Naive thymus-derived CD4-positive, alpha-beta T cell (primary cell): ENCODE measurements at places on chromosomes 7 and 10.

GRCh38 chr10:113895018-113895417, 40.6 kb downstream of the NHLRC2 start:
- DNase-seq = no peak

DNA sequence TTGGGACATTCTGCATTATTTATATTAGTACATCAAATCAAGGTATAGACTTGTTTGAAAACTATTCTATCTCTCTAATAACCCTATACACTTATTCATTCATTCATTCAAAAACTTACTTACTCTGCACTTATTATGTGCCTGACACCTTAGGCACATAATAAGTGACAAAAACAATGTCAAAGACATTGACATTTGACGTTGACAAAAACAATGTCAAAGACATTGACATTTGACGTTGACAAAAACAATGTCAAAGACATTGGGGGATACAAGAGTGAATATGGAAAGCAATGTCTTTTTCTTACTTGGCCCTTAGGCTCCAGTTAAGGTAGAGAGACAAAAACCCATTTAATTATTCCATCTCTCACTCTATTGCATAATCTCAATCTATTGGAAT, 116.0 kb downstream of the CNTNAP2 start:
- no peak for DNase-seq

- DNase-seq = no peak
Measured at GRCh38 chr10:13928451-13928850, 341.7 kb downstream of the PRPF18 start.

- DNase-seq = no peak
Measured at GRCh38 chr7:26306790-26307189, 15.1 kb downstream of the SNX10 start.

DNA sequence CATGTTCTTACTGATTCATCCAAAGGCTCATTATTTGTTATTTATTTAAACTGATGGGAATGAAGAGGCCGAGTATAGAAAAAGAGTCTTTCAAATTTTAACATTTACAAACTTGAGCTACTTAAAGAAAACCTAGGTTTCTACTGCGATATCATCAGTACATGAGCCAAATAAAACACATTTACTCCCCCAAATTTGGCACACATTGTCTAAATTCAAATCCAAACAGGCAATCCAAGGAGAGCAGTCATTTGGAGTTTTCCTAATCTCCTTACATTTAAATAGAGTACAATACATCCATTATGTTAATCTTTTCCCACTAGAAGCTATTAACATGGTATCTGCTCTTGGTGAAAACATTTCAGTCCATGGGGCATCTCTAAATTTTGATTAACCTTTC, 2.2 kb downstream of the NMT2 start:
- no peak for DNase-seq

GRCh38 chr7:74311305-74311744, 22.1 kb downstream of the CLIP2 start:
- DNase-seq = no peak

DNA sequence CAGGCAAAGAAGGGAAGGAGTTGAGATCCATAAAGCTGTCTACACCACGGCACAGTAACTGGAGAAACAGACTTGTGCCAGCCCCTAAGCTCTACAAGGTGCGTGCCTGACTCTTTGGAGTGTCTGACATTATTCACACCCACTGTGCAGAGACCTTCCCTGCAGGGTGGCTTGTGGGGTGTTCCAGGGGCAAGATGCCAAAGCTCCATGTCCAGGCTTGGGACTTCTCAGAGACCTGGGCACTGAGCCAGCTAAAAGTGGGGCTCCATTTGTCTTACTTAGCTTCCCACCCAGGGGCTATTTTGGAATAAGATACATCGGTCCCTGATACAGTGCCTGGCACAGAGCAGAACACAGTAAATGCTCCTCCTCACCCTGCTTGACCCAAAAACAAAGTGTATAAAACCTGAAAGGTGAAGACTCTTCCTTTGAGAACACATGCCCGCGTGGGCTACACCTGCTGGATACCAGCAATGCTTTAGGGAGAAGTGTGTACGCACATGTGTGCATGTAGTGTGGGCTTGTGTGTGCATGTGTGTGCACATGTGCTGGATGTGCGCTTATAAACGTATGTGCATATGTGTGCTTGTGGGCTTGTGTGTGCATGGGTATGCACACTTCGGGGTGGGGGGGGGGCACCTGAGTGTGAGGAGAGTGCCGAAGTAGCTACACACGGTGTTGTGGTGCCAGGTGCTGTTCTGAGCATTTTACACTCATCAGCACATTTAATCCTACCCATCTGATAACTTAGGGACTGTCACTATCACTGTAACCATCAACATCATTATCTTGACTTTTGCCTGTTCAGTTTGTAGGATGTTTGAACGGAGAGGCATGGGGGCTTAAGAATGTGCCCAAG, 143.0 kb downstream of the ARHGAP22 start:
- no peak for DNase-seq

DNA sequence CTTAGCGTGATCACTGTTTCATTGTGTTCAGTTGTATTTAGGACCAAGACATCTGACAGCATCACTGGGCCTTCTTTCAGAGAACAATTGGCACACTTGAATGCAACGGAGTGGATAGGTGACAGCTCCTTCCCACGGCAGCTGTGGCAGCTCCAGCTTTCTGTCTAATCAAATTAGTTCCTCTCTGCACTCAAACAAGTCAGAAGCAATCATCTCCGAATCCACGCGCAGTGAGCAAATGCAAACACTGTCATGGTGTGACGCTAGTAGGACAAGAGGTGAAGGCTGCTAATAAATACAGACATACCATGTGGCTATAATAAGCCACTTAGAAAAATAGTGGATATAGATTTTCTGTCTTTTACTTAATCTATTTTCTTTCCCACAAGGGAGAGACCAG, 542.4 kb downstream of the ACTR3B start:
- no peak for DNase-seq

DNA sequence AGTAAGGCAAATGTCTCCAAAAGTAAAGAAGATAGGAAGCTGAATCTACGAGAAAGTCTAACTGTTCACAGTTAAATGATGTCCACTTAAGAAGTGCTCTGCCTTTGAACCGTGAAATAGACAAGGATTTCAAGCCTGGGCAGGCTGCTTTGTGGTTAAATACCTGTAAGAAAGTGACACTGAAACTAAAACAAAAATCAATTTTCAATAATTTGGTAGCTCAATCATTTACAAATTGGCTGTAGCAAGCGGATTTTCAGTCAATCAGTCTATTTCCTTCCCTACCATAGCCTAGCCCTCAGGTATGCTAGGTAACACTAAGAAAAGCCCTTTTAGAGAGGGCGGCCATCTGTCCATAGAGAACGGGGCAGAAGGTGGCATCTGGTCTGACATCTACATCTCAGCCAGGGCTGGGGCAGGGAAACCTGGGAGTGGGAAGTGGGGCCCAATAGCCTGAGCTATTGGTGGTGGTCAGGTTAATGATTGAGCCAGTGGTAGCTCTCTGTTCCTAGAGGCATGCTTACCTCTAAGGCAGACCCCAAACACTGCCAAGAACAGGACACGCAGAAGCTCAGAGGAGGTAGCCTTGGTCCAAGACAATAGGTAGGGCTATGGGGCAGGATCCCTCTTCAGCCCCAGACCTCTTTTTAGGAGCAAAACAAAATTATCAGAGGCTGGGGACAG, 223.2 kb downstream of the CCSER2 start:
- no peak for DNase-seq

- DNase-seq = no peak
Measured at GRCh38 chr10:26840938-26841732, 19.6 kb downstream of the ABI1 start.

- no peak for DNase-seq
Measured at GRCh38 chr10:14459665-14460064, 128.9 kb upstream of the FRMD4A start.

DNA sequence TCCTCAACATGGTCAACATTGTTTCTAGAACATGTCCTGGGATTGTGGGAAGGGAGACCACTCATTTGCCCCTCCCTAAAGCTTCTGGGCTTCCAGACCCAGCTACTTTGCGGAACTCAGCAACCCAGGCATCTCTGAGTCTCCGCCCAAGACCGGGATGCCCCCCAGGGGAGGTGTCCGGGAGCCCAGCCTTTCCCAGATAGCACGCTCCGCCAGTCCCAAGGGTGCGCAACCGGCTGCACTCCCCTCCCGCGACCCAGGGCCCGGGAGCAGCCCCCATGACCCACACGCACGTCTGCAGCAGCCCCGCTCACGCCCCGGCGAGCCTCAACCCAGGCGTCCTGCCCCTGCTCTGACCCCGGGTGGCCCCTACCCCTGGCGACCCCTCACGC, at the start of gene EPO:
TSS of gene EPO (plus strand) at position 190 of the 392 bp plus-strand sequence. CDS start 513 bp downstream, outside the sequence.
- no peak for DNase-seq

- DNase-seq = no peak
Measured at GRCh38 chr7:134353411-134353810, 36.7 kb upstream of the SLC35B4 start.

DNA sequence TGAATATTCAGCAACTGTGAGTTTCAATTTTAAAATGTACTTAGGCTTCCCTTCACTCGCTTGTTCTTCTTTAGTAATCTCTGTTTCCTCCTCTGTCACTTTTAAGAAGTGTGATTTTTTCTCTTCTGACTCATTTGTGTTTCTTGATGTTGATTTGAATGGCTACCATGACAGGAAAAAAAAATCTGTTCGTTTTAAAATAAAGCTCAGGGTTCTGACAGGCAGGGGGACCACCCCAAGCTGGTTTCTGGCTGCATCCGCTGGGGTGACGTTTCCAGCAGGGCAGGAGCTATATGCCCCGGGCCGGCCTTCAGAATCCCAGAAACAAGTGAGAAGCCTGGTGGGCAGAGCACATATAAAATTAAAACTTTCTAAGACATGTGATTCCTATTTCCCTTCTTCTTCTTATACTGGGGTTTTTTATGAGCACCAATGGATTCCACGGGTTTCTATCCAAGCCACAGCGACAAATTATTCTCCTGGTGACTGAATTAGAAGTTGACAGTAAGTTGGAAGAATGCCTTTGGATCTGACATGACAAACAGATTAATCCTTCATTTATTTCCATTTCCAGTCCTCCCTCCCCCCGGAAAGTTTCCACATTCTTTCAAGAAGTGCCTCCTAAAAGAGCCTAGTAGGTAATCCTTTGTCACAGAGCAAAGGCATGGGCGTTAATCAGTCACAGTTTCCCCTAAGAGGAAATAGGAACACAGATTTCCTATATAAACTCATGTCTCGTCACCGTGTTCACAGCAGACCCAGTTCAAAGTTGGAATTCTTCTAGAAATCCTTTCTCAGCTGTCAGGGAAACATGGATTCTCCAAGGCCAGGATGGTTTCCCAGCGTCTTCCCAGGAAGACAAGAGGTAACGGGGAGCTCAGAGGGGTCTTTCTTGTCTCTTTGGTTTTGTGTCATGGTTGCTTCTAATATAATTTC, 79.9 kb downstream of the PTPRE start:
- DNase-seq = no peak

DNA sequence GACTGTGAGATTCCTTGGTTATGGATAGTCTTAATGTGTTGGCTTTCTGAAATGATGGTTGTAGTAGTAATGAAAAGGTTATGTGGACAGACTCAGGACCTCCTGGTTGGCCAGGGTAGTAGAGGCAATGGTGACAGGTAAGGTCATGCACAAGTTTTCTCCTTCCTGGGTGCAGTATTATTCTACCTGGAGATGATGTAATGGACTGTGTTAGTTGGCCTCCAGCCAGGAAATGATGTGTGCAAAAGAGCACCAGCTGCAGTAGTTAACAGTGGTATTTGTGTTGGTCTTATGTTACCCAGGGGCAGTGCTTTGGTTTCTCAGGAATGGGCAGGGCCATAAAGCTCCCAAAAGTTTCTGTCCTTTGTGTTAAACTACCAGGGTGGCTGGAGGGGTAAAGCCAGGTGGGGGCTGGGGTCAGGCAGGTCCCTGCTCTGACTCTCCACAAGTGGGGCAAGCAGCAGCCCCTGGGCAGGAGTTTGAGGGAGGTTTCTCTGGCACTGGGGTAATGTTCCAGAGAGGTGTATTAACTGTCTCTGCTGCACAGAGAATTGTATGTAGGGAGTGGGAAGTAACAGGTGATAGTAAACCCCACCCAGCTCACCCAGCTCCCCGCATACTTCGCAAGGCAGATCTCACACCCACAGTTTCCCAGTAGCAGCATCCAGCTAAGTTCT, 36.3 kb downstream of the GPR22 start:
- no peak for DNase-seq

DNA sequence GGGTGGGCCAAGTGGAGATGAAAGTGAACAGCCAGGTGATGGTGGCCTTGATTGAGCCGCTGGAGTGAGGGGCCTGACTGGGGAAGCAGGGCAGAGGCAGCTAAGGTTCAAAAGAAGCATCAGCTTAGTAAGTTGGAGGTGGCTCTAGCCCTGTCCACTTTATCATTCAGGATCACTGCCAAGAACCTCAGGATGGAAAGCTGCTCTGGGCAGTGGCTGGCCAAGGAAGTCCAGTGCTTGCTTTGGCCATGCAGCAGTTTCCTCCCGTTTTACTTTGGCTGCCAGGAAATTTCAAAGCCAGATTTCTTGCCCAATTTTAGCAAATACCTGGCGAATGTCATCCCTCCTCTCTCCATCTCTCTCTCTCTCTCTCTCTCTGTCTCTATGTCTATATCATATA, 384.9 kb downstream of the PLXNA4 start:
- no peak for DNase-seq

DNA sequence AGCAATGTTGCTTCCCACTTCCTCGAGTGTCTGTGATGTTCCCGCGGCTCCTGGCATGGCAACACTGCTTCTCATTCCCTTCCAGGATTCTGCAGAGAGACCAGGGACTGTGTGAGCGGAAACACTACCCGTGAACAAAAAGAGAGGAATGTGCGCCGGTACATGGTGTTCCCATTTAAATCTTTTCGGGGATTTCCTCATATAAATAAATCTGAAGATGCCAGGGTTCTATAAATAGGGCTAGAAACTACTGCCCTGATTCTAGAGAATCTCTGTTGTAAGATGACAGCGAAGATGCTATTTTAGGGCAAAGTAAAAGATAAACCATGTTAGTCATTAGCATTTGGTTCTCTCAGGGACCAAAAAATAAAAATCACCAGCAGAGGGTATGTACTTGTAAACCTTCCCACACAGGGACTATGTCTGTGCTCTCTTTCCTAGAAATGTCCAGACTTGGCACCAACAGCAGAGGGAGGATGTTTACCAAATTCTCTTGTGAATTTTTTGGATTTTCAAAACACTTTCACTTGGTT, 92.2 kb upstream of the DDC start:
- no peak for DNase-seq

GRCh38 chr10:116548301-116548700, 2.6 kb downstream of the PNLIP start:
- DNase-seq = no peak

GRCh38 chr7:70728872-70729552, 402.9 kb upstream of the GALNT17 start:
- DNase-seq = no peak

DNA sequence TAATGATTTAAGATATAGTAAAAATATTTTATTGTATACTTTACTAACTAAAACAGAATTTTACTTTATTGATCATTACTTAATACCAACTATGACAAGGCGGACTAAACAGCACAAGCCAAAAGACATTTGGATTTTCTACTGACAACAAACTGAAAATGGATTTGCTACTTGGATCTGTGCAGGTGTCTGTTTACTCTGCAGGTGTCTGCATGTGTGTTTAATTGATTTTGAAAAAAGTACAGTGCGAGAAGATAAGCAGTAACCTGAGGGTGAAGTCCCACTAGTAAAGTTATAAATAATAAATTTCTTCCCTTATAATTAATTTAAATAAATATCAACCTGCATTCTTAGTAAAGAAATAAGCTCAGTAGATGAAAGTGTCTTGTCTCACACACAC, 696.8 kb upstream of the MBL2 start:
- DNase-seq = no peak
